Spinal cord (tissue), 10 donors: ENCODE measurements at places on chromosomes 13 and 19.

DNA sequence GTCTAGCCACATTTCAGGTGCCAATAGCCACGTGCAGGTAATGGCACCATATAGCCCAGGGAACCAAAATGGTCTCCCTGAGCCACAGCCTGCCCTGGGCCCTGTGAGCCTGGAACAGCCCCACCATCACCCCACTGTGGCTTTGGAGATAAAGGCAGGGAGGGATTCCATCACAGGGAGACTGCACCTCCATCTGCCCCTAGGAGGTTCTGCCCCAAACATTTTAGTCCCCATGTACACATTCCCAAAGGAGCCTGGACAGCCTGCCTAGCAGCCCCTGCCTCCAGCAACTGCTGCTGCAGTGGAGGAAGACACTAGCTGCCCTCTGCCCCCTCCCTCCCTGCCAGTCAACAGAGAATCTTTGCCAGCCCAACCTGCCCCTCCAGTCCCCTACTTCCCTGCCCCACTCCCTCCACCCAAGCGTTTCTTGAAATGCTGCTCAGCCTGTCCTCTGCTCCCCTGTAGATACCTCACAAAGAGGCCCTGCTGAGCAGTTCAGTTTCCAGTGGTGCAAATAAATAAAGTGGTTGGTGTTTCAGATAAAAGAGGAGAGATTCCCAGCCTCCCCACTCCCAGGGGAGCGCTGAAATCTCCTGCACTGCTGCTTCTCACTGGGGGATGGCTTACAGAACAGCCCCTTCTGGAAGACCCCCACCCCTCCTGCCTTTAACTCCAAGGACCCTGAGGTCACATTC lies 921.8 kb downstream of the UQCRFS1 start:
- peak; percentile 27 for DNase-seq

GRCh38 chr19:3175781-3176714 lies 2.5 kb upstream of the S1PR4 start:
- DNase-seq = no peak

GRCh38 chr13:54633456-54633855 lies 1604.8 kb downstream of the OLFM4 start:
- DNase-seq = no peak

DNA sequence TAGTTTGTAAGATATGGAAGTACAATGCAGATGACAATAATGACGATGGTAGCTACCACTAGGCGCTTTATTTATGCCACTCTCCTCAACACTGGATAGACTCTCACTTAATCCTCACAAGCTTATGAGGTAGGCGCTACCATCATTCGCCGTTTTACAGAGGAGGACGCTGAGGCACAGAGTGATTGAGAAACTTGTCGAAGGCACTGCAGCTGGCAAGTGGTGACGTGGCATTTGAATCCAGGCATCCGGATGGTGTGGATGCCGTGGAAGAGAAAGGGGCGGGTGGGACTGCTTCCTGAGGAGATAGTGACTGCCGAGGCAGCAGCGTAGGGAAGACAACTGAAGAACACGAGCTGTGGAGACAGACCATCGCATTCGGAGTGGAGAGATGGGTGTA lies 1.3 kb upstream of the RPS9 start:
- DNase-seq = no peak

GRCh38 chr19:55339889-55340783 lies 460 bp downstream of the KMT5C start:
- no peak for DNase-seq

- DNase-seq = no peak
Observed at GRCh38 chr13:87084192-87084591, 587.0 kb upstream of the SLITRK5 start.

GRCh38 chr19:41565379-41565720 lies 10.6 kb upstream of the CEACAM21 start:
- no peak for DNase-seq

- DNase-seq = no peak
Observed at GRCh38 chr13:91988331-91988730, 589.9 kb downstream of the GPC5 start.

GRCh38 chr13:28432816-28433560 lies 61.9 kb downstream of the FLT1 start:
- peak; percentile 24 for DNase-seq

DNA sequence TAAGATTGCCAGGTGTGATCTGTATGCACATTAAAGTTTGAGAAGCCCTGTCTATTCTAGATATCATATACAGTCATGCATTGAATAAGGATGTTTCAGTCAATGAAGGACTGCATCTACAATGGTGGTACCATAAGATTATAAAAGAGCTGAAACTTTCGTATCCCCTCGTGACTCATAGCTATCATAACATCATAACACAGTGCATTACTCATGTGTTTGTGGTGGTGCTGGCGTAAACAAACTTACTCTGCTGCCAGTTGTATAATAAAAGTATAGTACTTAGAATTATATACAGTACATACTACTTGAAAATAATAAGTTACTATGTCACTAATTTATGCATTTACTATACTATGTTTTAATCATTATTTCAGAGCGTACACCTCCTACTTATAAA lies 489.3 kb downstream of the GPC6 start:
- no peak for DNase-seq

- no peak for DNase-seq
Observed at GRCh38 chr19:14048443-14049153, 13.3 kb downstream of the PALM3 start.

GRCh38 chr19:23183251-23183650 lies 66.4 kb downstream of the ZNF730 start:
- DNase-seq = no peak

DNA sequence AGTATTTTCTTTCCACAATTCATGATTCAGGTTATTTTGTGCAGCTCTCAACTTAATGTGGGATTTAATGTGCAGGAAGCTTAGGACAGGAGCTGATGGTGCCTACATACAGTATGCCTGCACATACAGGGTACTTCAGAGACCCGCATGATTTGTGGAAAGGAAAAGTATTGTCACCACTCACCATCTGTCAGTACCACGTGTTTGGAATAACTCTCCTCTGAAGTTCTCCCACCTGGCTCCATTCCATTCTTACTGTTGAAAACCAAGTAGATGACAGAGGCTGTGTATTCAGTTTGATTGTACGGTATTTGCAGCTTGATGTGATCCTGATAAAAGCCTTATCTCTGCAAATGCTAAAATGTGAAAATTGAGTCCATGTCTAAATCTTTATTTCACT lies 85.7 kb downstream of the ZAR1L start:
- peak; percentile 65 for DNase-seq

DNA sequence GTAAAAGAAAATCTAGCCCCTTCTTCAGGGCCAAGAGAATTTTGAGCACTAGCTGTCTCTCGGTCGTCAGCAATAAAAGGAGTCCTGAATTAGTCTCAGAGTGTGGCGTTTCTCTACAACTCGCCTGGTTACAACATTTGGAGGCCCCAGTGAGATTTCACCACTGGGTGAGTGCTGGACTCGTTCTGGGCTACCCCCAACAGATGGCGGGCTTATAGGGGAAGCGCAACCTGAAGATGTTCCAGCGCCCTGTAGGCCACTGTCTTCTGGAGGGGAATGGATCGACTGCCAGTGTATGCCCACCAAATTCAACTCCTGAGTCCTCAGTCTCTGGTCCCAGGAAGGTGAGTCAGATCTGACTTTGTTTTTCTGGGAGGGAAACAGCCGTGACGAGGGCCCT lies 11.7 kb upstream of the ZNF181 start:
- no peak for DNase-seq

GRCh38 chr19:39506944-39507714 lies 7.8 kb upstream of the SELENOV start:
- DNase-seq = peak; percentile 94

DNA sequence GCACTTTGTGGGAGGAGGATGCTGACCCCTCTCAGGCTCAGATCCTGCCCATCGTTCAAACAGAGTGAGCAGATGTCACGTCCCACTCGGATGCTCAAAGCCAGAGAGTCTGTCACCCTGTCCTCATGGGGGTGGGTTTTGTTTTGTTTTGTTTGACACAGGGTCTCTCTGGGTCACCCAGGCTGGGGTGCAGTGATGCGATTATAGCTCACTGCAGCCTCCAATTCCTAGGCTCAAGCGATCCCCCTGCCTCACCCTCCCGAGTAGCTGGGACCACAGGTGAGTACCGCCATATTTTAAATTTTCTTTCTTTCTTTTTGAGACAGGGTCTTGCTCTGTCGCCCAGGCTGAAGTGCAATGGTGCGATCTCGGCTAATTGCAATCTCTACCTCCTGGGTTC lies 4.0 kb downstream of the ADGRE2 start:
- DNase-seq = no peak

DNA sequence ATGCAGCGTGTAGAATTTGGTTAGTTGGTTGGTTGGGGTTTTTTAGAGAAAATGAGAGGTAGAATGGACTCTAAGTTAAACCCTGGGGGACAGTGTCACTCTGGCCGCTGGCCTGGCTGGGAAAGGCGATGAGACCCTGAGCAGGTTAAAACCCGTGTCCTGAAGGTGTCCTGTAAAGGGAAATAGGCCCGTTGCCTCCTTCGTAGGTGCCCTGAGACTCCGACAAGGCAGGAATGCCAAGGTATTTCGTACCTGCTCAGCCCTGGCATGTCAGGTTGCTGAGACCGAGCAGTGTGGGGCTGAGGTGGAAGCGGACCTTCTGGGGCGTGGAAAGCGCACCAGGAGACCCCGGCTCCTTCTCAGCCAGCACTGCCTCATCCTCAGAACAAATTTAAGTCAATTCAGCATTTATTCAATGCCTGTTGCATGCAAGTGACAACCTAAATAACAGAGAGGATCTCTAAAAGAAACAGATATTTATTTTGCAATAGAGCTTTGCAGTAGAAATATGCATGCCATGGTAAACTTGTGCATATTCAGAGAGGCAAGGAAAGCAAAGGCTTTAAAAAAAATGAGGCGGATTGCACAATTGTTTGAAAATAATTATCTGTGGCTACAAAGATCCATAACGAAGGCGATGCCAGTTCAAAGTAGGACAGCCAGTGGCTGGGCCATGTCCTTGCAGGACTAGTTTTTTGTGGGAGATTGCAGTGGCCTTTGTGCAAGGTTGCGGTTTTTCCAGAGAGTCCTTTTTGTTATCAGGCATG lies 1.4 kb upstream of the RAB20 start:
- no peak for DNase-seq

GRCh38 chr19:32921624-32922023 lies 50.1 kb downstream of the CEP89 start:
- DNase-seq = no peak

- no peak for DNase-seq
Observed at GRCh38 chr13:97549201-97549600, 115.2 kb downstream of the RAP2A start.
